ENCODE measurements at places on chromosomes 2 and 18.
A peak's percentile ranks its signal among the peaks of the same experiment; 100 is the strongest.

- no peak for DNase-seq
Measured at GRCh38 chr18:76588601-76589226, 93.7 kb upstream of the ZNF516 start.

DNA sequence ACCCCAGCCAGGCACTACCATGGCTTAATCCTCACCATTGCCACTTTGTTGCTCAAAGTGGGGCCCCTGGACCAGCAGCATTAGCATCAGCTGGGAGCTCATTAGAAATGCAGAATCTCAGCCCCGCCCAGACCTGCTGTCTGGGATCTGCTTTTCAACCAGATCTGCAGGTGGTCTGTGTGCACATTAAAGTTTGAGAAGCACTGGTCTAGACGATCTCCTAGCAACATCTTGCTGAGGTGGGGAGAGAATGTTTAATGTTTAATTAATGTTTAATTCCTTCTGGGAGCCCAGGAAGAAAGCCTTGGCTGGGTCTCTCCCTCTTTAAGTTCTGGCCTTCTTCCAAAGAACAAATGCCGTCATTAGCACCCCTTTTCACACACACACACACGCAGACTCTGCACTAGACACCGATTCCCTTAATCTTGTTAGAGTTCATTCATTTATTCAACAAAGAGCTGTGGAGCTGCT lies 53.7 kb downstream of the EDAR start:
- DNase-seq = no peak

- DNase-seq = no peak
Measured at GRCh38 chr2:74457129-74457548, 1.1 kb upstream of the WBP1 start.

GRCh38 chr2:11482473-11483035 lies 16.6 kb upstream of the E2F6 start:
- DNase-seq = no peak

GRCh38 chr2:41199334-41199733 lies 747.4 kb upstream of the SLC8A1 start:
- DNase-seq = no peak

DNA sequence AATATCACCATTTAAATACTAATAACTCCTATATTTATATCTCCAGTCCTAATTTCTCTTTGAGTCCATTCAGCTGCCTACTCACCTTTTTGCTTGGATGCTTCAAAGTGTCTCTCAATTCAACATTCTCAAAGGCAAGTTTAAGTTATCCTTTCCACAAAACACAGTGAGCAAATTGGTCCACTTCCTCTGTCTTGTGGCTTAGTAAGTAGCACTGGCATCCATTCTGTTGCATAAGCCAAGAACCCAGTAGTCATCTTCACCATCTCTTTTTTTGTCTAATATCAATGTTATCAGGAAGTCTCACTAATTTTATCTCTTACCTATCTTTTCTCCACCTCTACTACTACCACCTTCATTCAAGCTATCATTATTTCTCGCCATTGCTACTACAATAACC lies 27.4 kb upstream of the IL1RL1 start:
- no peak for DNase-seq

GRCh38 chr2:221229099-221229498 lies 343.0 kb downstream of the EPHA4 start:
- no peak for DNase-seq

DNA sequence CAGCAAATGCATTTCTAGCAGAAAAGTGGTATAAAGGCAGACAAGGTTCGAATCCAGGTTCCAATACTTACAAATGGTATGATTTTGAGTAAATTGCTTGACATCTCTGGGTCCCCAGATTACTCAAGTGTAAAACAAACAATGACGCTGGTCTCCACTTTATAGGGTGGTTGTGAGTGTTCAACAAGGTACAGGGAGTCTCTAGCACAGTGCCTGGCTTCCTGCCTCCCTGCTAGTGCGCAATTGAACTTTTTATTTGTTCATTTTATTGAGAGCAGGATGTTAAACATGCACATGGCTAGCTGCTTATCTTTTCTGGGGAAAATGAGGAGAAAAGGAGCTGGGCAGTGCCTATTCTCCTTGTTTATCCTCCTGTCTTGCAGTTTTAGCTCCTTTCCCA lies 74.9 kb upstream of the MYL1 start:
- DNase-seq = no peak

DNA sequence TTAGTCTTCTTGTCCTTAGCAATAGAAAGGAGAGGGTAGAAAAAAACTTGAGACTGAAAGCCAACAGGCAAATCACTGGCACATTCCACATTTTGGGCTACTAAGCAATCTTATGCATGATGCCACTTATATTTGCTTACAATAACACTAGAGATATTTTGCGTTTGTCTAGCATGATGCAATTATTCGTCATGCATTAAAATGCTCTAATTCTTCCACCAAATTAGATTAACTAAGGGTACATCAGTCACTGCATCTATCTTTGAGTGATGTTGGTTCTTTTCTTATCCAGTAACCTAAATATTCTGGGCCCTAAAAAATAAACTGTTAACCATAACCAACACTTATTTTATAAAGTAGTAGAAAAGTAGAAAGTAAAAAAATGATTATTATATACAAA lies 1311.7 kb upstream of the CDH2 start:
- DNase-seq = no peak

- no peak for DNase-seq
Measured at GRCh38 chr18:12747530-12748315, 44.9 kb downstream of the PSMG2 start.

GRCh38 chr2:2845806-2846315 lies 514.8 kb upstream of the MYT1L start:
- DNase-seq = no peak

- DNase-seq = no peak
Measured at GRCh38 chr2:187453078-187453641, 5.1 kb upstream of the CALCRL start.

DNA sequence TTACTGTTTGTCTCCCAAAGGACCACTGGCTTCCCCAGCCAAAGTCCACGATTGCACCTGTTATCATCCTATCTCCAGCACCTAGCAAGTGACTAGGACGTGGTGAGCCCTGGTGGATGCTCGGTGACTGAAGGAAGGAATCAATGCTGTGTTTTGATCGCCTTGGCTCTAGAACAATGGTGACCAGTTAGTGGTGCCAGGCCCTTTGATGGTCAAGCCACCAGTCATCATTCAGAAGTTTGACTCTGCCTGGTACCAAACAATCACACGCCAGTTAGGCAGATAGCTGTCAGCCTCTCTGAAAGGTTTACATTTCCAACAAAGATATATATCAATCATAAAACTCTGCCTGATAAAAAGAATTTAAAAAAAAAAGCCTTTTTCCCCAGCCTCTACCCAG lies 244.1 kb downstream of the SH3BP4 start:
- no peak for DNase-seq

GRCh38 chr2:95043300-95044093 lies 18.0 kb downstream of the MAL start:
- no peak for DNase-seq

DNA sequence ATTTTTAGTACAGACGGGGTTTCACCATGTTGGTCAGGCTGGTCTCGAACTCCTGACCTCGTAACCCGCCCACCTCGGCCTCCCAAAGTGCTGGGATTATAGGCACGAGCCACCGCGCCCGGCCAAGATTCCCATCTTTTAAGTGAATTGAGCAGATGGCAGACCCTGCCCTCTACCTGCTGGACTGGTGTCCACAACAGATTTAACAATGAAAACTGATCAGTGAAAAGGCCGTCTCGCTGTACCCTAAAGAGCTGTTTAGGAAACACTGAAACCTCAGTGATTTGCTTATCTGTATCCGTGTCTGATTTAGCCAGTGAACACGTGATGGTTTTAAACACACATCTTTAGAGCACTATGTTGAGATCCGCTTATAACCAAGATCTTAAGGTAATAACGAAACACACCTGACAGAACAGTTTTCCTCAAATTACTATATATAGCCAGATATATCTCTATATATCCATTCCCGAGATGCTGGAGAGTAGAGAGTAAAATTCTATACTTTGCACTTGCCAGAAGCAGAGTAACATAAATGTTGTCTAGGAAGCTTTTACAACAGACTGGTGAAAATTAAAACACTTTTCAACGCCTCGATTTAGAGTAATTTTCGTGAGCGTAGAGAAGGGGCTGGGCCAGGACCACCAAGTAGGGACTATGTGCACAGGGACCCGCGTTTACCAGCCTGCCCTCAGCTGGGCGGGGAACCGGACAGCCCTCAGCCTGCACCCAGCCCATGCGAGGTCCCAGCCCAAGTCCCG lies 594 bp downstream of the FAM161A start:
- DNase-seq = no peak

DNA sequence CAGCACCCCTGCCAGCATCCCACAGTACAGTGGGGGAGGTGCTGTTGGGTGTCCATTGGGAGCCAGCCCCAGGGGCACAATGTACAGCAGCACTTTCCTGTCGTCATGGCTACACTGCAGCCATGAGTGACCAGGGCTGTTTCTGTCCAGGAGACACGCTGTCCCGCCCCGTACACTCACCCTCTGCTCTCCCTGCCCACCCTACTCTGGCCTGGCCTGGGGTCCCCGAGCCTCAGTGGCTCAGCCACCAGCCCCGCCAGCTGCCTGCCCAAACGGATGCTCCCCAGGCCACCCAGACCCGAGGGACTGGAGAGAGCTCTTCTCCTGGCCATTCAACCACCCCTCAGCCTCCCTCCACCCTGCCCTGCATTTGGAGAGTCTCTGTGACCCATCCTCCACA lies 9.3 kb downstream of the TEKT4 start:
- DNase-seq = no peak

DNA sequence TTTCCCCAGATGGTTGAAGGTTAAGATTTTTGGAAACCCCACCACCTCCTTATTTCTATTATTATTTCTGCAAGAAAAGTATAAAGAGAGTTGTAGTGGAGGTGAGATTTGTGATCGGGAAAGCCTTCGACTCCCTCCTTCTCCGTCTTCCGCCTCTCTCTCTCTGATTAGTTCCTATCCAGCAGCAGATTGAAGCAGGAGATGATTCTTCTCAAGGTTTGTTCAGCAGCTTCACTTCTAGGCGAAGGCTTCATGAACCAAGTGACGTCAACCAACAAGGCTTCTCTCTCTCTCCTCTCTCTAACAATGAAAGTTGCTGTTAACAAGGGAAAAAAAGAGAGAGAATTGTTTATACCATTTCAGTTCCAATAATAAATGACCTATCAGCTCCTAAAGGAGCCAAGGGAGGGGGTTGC lies at the start of gene BAZ2B:
Gene BAZ2B, minus strand, starts transcription at position 263 of the 416 bp plus-strand sequence. CDS start 137,829 bp downstream, outside the sequence.
- DNase-seq = no peak

- no peak for DNase-seq
Measured at GRCh38 chr2:190664240-190664639, 15.4 kb downstream of the NAB1 start.

- DNase-seq = no peak
Measured at GRCh38 chr2:15773846-15774245, 166.5 kb upstream of the MYCN start.

GRCh38 chr2:224801360-224801759 lies 85.2 kb upstream of the CCDC195 start:
- no peak for DNase-seq

GRCh38 chr18:63040788-63041410 lies 278.7 kb downstream of the BCL2 start:
- DNase-seq = no peak

DNA sequence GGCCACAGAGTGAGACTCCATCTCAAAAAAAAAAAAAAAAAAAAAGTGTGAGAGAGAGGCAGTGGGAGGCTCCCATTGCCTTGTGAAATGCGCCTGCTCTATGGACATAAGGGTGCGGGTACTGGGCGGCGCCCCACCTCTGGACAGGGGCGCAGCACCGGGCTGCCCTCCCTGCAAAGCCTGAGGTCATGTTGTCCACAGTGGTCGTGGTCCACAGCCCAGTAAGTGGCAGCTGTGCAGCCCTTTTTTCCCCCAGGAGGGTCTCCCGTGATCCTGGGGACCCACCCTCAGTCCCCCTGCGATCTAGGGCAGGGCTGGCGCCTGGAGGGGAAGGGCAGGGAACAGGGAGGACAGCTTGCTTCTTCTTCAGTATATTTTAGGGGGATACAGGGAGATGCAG lies 37.8 kb downstream of the LPIN1 start:
- no peak for DNase-seq

DNA sequence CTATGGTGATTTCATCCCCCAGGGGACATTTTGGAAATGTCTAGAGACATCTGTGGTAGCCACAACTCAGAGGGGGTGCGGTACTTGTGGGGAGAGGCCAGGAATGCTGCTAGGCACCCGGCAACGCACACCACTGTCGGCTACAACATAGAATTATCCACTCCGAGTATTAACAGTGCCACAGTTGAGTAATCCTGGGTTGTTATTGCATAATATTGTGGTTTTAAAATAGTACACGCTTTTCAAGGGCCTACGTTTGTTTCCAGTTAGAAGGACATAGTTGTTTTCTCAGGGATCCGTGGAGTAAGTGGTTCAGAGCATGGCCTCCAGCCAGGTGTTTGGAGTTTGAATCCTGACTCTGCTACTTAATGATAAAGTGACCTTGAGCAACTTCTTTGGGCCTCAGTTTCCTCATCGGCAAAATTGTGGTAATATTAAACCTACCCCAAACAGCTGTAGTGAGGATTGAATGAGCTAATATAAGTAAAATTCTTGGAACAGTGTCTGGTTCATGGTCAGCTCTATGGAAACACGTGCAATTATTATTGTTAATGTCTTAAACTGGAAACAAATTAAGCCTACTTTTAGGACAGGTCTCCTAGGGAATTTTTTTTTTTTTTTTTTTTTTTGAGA lies 24.5 kb downstream of the CYP27A1 start:
- DNase-seq = no peak

- peak; percentile 2 for DNase-seq
Measured at GRCh38 chr18:74896390-74896991, 298.8 kb downstream of the ZNF407 start.

DNA sequence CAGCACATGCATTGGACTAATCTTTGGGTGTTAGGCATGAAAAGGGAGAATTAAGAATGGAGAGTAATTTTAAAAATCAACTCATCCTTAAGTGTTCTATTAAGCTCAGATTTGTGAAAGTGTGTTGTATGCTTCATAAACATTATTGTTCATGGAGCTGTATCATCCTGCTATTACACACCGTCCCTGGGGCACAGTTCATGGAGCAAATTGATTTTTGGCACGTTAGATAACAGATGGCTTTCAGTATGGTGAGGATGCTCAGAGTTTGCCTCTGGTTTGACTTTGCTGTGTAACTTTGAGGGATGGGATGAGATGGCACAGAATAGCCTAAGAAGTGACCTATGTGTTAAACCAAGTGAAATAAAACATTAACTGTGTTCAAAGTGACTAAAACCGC lies 97.1 kb downstream of the MGAT5 start:
- no peak for DNase-seq

DNA sequence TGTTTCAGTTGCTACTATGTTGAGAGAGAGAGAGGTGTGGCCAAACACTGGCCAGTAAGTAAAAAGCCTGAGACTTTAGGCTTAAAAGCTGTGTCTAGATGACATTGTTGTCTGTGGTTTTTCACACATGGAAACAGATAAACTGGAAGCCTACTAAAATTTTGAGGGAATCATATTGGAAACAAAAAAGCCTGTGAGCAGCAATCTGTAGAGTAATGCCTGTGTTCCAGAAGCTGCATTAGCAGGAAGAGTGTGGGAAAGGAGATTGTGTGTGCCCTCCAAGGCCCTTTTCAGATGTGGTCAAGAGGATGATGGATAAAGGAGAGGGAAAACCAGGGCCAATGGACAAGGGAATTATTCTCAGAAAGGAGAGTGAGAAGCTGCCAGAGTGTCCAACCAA lies 236.3 kb upstream of the SPRED2 start:
- no peak for DNase-seq

Data from stimulated activated CD4-positive, alpha-beta T cell treated with anti-CD3 and anti-CD28 coated beads, Interleukin-4, amount 100 ng/mL, for 48 hours (primary cell).